NCI-H2029 (cell line): ENCODE measurements at places on chromosomes 2 and 18.

DNA sequence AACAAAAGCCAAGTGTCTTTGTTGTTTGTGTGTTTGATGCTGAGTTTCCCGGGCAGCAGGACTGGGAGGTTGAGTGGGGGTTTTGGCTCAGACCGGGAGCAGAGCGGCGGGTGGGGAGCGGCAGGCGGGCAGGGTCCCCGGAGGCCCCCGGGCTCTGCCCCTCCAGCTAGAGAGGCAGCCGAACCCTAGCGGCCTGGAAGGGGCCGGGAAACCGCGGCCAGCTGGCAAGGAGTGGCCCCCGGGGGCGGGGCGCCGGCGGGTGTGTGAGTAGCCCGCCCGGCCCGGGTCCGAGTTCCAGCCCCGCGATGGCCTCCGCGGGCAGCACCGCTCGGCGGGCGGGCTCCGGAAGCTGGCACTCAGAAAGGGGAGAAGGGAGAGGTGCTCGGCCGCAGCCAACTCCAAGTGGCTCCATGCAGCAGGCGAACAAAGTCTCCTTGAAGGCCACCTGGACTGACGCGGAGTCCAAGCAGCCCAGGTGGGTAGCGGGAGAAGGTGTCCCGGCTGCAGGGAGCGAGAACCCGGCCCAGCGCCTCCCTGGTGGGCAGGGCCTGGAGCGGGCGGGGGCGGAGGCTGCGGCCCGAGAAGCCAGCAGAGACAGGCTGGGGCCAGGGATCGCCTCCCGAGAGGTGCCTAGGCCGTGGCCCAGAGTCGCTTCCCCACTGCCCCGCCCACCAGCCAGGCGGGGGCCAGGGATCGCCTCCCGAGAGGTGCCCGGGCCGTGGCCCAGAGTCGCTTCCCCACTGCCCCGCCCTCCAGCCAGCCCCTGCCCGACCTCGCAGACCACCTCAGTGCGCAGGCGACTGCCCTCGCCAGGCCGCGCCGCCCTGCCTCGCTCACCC lies at the start of gene ANKRD53:
Gene ANKRD53 (plus strand): TSS at position 290 of the 839 bp plus-strand sequence. CDS start 16 bp downstream, at position 306.
- peak; percentile 49 for DNase-seq

- DNase-seq = no peak
These were observed 964.7 kb upstream of the ZEB2 start for GRCh38 chr2:145484448-145485097.

- no peak for DNase-seq
These were observed 72.6 kb upstream of the SMAD7 start for GRCh38 chr18:49023271-49023937.

DNA sequence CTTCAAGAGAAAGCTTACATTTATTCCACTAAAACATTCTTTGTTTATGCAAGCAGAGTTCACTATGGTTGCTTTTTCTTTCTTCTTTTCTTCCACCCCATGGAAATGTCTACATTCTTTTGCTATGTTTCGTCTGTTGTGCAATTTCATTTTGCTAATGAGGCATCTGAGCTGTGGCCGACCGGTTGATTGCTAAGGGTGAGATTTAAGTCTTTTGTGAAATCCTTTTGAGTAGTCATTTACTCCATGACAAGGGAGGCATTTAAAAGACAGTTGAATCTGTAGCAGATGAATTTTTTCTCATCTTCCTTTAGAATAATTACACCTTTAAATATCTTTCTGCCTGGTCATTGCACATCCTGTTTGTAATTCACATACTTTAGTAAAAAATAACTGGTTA lies 324.1 kb upstream of the THUMPD2 start:
- no peak for DNase-seq

GRCh38 chr2:181679544-181679979 lies 755 bp downstream of the NEUROD1 start:
- DNase-seq = no peak

DNA sequence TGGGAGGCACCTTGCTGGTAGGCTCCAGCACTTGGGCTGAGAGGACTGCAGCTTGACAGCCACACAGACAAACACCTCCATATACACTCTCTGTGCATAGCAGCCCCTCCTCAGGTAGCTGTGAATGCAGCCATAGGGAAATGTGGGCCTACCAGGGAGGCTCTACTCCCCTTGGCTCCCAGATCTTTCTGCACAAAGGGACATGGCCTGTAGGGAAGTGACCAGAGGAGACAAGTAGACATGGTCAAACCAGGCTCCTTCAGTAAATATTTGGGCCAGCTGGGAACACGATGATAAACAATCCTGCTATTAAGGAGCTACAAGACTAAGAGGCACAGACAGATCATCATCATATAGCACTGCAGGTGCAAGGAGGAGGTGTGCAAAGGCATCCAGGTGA lies 35.9 kb upstream of the PDCL3 start:
- no peak for DNase-seq

GRCh38 chr2:241913703-241914102 lies 44.2 kb downstream of the RTP5 start:
- no peak for DNase-seq

DNA sequence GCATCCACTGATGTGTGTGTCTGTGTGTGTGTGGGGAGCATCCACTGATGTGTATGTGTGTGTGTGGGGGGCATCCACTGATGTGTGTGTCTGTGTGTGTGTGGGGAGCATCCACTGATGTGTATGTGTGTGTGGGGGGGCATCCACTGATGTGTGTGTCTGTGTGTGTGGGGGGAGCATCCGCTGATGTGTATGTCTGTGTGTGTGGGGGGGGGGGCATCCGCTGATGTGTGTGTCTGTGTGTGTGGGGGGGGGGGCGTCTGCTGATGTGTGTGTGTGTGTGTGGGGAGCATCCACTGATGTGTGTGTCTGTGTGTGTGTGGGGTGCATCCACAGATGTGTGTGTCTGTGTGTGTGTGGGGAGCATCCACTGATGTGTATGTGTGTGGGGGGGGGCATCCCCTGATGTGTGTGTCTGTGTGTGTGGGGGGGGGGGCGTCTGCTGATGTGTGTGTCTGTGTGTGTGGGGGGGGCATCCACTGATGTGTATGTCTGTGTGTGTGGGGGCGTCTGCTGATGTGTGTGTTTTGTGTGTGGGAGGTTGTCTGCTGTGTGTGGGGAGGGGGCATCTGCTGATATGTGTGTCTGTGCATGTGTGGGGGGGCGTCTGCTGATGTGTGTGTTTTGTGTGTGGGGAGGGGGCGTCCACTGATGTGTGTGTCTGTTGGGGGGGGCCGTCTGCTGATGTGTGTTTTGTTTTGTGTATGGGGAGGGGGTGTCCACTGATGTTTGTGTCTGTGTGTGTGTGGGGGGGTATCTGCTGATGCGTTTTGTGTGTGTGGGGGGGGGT lies 125.9 kb downstream of the NFATC1 start:
- DNase-seq = no peak

DNA sequence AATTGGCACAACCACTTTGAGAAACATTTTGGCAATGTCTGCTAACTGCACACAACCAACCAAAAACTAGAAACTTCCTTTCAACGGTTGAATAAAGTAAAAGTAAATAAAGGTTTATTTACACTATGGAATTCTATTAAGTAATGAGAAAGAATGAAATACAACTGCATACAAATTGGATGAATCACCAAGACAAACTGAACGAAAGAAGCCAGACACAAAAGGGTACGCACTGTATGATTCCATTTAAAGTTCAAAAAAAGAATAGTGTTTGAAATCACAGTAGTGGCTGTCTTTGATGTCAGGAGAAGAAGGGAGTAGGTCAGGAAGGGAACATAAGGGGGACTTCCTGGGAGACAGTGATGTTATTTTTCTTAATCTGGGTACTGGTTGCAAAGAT lies 46.5 kb upstream of the SULT1C3 start:
- DNase-seq = no peak

GRCh38 chr2:67479261-67479660 lies 82.1 kb downstream of the ETAA1 start:
- DNase-seq = no peak

DNA sequence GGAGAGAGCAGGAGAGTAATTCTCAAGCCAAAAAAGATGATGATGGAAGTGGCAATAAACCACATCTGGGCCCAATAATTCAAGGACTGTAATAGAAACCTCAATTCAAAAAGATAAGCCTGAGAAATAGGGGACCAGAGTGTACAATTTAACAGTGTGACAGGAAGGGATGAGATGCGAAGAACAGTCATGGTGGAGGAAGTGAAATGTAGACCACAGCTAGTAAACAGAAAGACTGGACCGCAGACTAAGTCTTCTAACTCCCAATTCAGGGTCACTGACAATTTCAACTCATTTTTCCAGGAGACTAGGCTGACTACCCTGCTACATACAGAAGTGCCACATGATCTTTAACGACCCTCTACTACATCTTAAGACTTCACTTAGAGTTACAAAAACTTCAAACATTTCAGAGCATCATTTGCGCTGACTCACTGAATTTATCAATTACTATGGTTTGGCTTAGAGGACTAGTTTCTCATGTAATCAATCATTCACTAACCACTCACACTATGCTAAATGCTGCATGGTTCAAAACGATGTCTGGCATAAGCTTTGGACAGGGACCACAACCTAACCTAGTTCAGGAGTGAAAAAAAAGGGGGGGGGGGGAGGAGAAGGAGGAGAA lies 9.0 kb downstream of the CUL3 start:
- DNase-seq = no peak

DNA sequence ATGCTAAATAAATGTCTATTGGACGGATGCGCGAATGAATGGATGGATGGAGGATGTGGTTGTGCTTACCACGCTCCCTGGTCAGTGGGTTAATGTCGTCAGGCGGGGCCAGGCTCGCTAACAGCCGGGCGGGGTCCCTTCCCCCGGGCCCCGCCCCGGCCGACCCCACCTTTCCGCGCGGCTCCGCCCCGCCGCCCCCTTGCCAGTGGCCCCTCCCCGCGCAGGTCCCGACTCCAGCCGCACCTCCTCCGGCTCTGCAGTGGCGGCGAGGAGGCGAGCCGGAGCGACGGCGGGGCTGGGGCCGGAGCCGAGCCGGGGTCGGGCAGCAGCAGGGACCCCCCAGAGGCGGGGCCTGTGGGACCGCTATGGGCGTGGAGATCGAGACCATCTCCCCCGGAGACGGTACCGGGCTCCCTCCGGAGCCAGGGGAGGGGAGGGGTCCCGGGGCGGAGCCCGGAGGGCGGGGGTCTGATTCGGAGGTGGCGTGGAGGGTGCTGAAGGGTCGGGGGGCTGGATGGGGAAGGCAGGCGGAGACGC lies at the start of gene FKBP1B:
Gene FKBP1B (plus strand): TSS at position 257 of the 537 bp plus-strand sequence. CDS start 109 bp downstream, at position 366.
- peak; percentile 4 for DNase-seq

DNA sequence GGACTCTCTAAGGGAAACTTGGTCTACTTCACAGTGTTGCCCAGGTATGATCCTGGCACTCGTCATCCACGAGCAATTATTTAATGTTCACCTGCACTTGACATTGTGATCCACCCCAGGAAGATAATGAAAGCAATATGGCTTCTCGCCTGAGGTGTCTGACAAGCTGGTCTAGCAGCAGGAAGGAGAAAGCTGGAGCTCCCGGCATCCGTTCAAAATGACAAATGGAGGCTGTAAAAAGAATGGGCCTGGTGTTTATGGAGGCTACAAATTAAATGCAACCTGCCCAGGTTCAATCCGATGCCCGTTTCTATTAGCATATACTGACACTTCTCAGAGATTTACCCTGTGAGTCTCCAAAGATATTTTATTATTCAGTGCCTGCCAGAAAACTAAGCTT lies 317.6 kb downstream of the CTNNA2 start:
- no peak for DNase-seq

DNA sequence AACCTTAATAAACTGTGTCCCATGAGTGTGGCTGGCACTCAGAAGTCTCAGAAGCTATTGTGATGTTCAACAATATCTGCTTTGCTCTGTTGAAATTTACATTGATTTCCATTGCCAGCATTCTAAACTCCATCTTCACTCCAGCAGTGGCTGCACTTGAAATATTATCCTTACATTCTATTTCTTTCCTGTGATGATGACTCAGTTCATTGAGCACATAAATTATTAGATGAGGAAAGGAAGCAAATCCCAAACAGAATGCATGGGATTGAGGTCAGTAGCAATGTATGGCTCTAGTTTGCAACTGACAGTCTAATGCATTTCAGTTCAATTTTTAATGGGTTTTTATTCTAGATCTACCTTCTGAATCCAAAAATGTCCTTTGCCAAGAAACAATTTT lies 92.4 kb upstream of the TTN start:
- DNase-seq = no peak

DNA sequence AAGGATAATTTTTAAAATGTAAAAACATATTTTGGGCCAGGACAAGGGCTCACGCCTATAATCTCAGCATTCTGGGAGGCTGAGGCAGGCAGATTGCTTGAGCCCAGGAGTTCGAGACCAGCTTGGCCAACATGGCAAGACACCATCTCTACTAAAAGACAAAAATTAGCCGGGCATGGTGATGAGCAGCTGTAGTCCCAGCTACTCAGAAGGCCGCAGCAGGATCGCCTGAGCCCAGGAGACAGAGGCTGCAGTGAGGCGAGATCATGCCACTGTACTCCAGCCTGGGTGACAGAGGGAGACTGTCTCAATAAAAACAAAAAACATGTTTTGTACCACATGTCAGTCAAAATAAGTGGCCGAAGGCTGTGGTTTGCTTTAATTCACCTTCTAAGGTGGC lies 122.5 kb downstream of the HDAC4 start:
- DNase-seq = no peak

DNA sequence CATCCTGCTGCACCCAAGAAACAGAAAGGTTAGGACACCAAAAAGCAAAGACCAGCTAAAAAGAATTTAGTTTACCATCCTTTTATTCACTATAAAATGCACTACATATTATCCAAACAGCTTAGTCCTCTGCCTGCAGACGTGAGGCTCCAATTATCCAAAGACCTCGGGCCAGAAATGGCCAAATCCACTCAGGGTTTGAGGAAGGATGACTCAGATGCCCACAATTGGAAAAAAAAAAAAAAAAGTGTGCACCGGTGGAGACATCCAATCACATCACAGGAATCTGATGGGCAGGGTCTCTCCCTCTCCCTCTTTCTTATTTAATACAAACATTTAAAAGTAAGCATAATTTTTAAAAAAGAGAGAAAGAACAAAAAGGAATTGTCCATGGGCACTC lies 65.7 kb downstream of the TRABD2A start:
- DNase-seq = no peak

DNA sequence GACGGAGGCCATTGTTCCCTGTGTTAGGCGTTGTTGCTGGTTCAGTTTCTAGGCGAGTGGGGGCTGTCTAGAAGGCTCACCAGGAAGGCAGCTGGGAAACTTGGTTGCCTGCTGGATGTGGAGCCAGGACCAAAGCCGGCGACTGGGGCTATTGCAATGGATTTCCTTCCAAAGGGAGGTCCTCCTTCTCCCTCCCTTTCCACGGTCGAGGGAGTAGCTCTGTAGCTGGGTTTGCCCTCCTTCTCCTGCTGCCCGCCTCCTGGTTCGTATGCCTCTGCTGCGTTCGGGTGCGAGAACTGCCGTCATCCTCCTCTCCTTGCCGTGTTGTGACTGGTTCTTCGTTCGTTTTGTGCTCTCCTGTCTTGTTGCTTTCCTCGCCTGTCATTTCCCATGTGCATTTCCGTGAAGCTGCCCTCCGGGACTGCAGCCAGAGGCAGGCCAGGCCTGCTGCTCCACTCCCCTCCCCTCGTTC lies 203.4 kb downstream of the NEDD4L start:
- no peak for DNase-seq

DNA sequence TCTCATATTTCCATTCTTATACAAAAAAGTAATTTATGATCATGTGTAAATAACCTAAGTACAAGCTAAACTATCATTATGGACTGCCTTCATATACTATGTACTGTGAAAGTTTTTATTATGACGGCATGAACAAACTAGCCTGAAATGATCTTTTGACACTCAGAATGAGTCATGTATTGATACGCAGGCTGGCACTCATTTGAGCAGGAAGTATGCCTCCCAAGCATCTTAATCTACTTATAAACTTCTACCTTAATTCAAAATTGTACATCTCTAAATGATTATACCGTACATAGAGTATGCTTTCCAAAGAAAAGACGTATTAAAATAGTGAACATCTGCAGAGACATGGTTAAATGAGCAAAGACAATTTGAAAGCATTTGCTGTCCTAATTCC lies 207.1 kb upstream of the SPOPL start:
- no peak for DNase-seq
